ENCODE measurements at places on chromosomes 11 and 22.

- no peak for DNase-seq
These were observed 157.8 kb upstream of the GRK3 start for GRCh38 chr22:25406510-25407210.

GRCh38 chr11:120424185-120424969 lies 87.2 kb upstream of the GRIK4 start:
- no peak for DNase-seq

DNA sequence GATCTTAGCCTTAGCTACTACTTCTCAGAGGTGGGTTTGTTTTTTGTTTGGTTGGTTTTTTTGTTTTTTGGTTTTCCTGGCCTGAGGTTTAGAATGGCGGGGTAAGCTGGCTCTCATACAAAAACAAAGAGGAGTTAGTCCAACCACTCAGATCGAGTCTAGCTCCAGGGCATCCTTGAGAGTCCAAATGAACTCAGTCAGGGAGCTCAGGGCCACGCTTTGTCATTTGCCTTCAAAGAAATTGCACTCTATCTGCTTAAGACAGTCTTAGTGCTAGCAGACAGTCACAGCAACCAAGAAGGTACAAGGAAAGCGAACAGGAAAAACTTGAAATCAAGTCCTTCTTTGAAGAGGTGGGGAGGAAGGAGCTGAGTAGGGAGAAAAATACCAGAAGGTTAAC lies 11.1 kb downstream of the C11orf42 start:
- no peak for DNase-seq

- peak; percentile 43 for DNase-seq
These were observed 569 bp downstream of the FAM76B start for GRCh38 chr11:95788921-95789505.

DNA sequence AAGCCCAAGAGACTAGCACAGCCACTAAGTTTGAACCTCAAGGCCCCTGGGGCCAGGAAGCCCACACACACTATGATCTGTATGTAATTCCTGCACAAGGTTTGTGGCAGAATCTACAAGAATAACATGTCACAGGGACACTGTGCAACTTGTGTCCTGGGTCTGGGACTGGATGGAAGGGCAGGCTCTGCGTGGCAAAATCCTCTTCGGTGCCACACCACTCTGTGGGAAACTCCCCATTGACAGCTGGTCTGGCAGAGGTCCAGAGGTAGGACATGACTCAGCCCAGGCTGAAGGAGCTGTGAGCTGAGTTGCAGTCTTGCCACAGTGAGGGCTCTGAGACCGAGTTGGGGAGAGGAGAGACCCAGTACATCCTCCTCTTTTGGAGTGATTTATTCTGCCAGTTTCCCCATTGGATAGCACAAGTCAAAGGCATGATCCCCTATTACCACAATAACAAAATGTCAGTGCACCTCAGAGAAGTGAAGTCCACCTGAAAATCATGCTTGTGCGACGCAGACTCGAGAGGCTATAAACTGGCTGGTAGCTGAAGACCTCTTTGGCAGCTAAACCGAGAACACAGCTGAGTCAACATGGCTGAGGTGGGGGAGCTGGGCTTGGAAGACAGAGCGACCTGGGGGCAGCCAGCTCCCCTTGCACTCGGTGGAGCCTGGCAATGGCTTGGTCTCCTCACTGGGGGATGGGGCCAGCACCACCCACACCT lies 23.3 kb upstream of the SERPIND1 start:
- DNase-seq: no peak

GRCh38 chr11:7219491-7219890 lies 32.2 kb upstream of the SYT9 start:
- DNase-seq: no peak

DNA sequence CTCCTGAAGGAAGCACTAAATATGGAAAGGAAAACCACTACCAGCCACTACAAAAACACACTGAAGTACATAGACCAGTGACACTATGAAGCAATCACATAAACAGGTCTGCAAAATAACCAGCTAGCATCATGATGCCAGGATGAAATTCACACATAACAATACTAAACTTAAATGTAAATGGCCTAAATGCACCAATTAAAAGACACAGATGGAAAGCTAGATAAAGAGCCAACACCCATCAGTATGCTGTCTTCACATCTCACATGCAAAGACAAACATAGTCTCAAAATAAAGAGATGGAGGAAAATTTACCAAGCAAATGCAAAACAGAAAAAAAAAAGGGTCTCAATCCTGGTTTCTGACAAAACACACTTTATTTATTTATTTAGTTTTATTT lies 171.7 kb downstream of the TTC28 start:
- DNase-seq: no peak

DNA sequence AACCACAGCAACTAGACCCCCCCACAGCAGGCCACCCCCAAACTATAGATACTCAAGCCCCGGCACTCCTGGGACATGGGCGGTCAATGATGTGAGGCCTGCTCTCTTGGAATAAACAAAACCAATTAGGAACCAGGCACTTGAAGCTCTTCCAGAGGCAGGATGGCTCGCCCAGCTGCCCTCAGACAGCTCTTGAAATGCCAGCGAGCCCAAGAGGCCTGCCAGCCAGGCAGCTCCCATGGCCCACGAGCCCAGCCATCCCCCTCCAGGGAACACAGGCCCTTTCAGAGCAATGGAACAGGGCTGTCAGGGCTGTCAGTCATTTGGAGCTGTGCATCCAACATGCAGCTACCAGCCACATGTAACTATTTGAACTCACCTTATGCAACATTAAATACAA lies 34.0 kb upstream of the TFIP11 start:
- no peak for DNase-seq

- no peak for DNase-seq
These were observed 2.6 kb downstream of the PATZ1 start for GRCh38 chr22:31343235-31344191.

- no peak for DNase-seq
These were observed 17.6 kb upstream of the TMA7B start for GRCh38 chr22:39942439-39943230.

Data from amygdala (tissue), 56 donors.